ENCODE measurements at places on chromosomes 6 and 20.
A peak's percentile ranks its signal among the peaks of the same experiment; 100 is the strongest.

- no peak for DNase-seq
These were observed 294.4 kb upstream of the PLN start for GRCh38 chr6:118253741-118254140.

- no peak for DNase-seq
These were observed 1033.5 kb downstream of the HACE1 start for GRCh38 chr6:103826209-103826608.

DNA sequence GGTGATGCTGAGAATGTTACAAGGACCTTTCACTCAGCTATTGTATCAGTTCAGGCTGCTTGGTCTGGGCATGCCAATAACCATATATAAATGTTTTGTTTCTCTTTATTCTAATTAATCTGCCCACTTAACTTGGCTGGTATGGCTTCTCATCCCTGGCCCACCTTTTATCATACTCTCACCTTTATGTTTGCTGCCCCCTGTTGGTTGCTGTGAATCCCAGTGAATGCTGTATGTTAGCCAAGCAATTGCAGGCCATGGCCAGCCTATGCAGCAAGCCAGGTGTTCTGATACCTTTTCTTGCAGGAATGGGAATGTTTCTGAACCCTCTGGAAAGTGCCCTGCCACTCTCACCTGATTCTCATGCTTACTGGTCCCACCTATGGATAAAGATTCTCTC, 54.6 kb downstream of the PCSK2 start:
- DNase-seq, result peak; percentile 91

DNA sequence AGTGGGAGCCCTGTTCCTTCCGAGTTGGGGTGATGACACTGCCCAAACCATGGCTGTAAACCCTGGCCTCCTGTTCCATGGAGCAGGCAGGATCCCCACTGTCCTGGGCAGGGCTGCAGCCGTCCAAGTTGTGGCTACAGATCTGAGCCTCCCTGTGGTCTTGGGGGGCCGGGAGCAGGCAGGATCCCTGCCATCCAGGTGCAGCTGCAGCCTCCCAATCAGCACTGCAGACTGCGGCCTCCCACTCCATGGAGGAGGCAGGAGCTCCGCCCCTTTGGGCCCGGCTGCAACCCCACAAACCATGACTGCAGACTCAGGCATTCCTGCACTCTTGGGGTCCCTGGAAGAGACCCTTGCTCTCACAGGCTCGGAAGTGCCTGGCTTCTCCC, 872.1 kb upstream of the GJE1 start:
- no peak for DNase-seq

GRCh38 chr6:51908243-51908642, 179.2 kb downstream of the PKHD1 start:
- no peak for DNase-seq

GRCh38 chr20:51067792-51068191, 44.9 kb upstream of the KCNG1 start:
- no peak for DNase-seq

DNA sequence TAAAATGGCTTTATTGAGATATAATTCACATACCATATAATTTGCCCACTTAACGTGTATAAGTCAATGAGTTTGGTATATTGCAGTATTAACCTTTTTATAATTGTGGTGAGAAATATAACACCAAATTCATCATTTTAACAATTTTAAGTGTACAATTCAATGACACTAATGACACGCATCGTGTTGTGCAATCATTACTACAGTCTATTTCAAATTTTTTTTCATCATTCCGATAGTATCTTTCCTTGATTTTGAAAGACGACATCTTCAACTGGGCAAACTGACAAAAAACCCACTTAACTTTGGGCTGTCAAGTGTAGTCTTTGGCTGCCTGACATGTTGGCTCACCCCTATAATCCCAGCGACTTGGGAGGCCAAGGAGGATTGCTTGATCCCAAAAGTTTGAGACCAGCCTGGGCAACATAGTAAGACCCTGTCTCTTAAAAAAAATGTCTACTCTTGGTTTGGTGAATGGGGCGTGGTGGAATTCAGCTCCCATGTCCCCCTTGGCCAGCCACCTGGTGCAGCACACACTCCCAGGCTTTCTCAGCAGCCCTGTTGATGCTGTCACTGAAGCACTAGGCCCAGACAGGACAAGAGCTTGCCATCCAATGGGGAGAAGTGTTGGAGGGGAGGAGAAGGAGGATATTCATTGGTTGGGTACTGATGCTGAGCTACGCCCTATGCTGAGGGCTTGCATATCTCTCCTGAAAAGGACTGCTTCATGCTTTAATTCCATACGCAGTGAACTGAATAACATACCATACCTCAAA, 150.5 kb downstream of the CD83 start:
- DNase-seq, result no peak

- peak; percentile 80 for DNase-seq
These were observed 16.1 kb downstream of the BPIFB1 start for GRCh38 chr20:33299111-33299603.

- no peak for DNase-seq
These were observed 15.0 kb upstream of the MAP1LC3A start for GRCh38 chr20:34543463-34544056.

- peak; percentile 39 for DNase-seq
These were observed 341.2 kb downstream of the CDKAL1 start for GRCh38 chr6:20875369-20875963.

- no peak for DNase-seq
These were observed 584.7 kb downstream of the RFPL4B start for GRCh38 chr6:112931832-112932231.

DNA sequence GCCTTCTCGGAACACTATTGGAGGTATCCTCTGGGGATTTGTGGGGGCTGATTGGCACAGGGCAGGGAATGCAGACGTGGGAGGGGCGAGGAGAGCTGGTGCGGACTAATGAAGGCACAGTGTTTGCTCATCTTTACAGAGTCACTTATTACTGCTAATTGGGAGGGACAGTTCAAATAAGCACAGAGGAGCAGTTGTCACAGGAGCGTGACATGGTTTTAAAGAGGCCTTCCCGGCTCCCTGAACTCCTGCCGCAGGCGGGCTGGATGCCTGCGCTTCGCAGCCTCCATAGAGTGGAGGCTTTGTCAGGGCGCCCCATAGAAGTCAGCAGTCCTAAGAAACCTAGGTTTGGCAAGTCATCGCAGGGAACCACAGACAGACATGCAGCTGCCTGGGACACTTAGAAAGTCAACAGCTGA, 149.6 kb downstream of the LINC00237 start:
- peak; percentile 80 for DNase-seq

GRCh38 chr20:63979229-63979556, 249 bp downstream of the SAMD10 start:
- no peak for DNase-seq

- no peak for DNase-seq
These were observed 671.2 kb downstream of the COL12A1 start for GRCh38 chr6:74534465-74535211.

GRCh38 chr6:148446681-148447080, 104.0 kb downstream of the SASH1 start:
- DNase-seq, result no peak

DNA sequence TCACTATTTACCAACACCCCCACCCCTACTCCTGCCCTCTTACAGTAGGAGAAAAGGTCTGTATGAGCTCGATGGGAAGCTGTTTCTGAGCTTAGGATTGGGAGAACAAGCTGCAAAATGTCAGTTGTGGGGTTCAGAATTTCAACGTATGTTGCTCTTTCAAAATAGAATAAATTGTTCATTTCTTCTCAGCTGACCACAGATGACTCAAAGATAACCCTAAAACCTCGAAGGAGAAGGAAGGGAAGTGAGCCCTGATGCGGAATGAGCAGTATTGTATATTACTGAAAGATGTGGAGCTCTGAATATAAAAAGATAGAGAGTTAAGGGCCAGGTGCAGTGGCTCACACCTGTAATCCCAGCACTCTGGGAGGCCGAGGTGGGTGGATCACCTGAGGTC, 35.9 kb upstream of the MYLIP start:
- no peak for DNase-seq

DNA sequence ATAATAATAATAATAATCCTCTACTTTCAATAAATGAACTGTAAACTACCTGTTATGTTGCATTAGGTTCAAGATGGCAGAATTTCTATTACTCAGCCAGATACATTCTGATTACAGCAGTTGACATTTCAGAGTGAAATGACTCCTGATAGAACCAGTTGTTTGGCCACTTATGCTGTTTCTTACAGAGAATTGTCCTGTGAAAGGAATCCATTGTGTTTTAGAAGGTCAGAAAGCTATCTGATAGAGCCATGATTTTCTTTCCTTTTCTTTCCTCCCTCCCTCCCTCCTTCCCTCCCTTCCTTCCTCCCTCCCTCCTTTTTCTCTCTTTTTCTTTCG, 16.6 kb downstream of the GJA10 start:
- no peak for DNase-seq

GRCh38 chr6:16758163-16758975, 2.9 kb downstream of the ATXN1 start:
- DNase-seq, result peak; percentile 64

GRCh38 chr6:3405679-3406078, 51.2 kb downstream of the SLC22A23 start:
- DNase-seq, result no peak

GRCh38 chr6:109791301-109791700, 100.2 kb downstream of the FIG4 start:
- DNase-seq, result no peak

GRCh38 chr6:155528335-155528734, 72.7 kb upstream of the NOX3 start:
- DNase-seq, result no peak

- DNase-seq, result peak; percentile 6
These were observed 59.0 kb downstream of the QRSL1 start for GRCh38 chr6:106688177-106688951.

GRCh38 chr6:45741437-45742171, 274.1 kb downstream of the CLIC5 start:
- DNase-seq, result no peak

GRCh38 chr20:16661756-16662155, 68.1 kb upstream of the SNRPB2 start:
- DNase-seq, result no peak

- no peak for DNase-seq
These were observed 162.6 kb upstream of the FOXA2 start for GRCh38 chr20:22746957-22747356.

GRCh38 chr6:37980222-37980595, 160.7 kb downstream of the ZFAND3 start:
- no peak for DNase-seq

GRCh38 chr6:94548201-94548600, 1029.1 kb upstream of the MANEA start:
- no peak for DNase-seq

DNA sequence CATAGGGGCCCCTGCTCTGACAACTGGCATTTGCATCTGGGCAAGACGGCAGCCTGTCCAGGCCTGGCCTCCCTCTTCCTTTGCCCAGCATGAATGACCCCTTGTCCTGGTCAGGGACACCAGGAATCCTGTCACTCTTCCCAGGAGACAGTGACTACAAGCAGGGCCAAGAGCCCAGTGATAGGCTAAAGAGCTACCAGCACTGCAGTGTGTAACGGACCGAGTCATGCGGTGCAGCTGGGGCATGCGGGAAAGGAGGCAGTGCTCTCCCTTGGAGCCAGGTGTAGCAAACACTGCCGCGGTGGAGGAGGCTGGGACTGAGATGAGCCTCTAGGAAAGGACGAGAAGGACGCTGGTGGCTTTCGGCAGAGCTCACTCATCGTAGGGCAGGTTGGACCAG, 38.7 kb upstream of the DSP start:
- no peak for DNase-seq

DNA sequence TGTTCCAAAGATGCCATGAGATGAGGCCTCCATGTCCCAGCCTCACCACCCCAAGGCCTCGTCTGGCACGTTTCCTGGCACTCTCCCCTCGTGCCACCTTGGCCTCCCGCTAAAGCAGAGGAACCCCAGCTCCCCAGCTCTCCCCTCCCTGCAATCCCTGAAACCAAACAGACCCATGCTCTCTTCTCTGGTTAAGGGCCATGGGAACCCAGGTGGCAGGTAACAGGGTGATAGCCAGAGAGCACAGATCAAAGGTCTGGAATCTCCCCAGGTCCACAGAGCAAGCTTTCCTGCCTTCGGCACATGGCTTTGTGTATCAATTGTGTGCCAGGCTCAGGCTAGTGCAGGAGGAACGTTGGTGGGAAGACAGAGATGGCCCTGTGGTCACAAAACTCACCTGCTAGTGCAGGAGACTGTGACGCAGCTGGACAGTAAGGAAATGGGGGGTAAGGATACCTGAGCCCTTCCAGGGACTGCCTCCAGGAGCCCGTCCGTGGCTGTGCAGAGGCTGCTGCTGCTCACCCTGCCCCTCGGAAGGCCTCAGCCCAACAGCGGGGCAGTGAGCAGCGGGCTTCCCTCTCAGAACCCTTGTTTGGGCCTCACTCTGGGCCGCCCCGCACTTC, 39.0 kb downstream of the MYH7B start:
- no peak for DNase-seq

DNA sequence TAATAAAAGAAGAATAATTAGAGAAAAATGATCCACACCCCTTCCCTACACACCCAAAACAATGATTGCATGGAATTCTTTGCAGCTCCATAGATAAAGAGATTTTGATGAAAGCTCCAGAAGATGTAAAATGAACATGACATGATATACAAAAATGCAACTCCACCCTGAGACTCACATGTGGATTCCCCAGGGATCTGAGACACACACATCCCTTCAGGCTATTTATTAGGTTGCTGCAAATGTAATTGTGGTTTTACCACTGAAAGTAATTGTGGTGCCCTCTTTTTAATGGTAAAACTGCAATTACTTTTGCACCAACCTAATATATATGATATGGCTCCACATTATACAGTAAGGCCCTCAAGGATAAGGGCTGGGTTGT, 40.4 kb upstream of the TBC1D7 start:
- DNase-seq, result no peak

GRCh38 chr20:37200926-37201826, 21.8 kb upstream of the MROH8 start:
- no peak for DNase-seq

DNA sequence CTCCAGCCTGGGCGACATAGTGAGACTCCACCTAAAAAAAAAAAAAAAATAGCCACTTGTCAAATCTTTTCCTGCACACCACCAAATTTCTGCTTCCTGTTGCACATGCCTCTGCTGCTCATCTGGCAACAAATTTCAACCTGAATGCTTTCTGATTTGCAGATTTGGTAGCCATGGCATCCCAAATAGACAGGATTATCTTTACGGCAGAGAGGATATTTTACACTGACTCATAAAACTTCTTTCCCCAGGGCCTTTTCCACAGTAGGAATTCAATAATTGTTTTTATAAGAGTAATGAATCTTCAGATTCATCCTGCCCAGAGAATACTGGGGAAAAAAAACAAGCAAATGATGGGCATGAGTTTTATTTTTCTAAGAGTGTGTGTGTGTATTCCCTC, 264.6 kb downstream of the FRK start:
- DNase-seq, result no peak
